ENCODE measurements at places on chromosomes 3 and 15.

- H3K27ac ChIP-seq, result peak overlapping the region; percentile 91
- H3K36me3 ChIP-seq, result peaks cover 37% of the 10 kb centered on the region
- H3K27me3 ChIP-seq, result peaks cover 10% of the 10 kb centered on the region
- peaks cover 82% of the 10 kb centered on the region for H3K4me1 ChIP-seq
Observed at GRCh38 chr15:88897456-88898194, 2.3 kb upstream of the HAPLN3 start.

- peaks cover 74% of the 10 kb centered on the region for H3K36me3 ChIP-seq
- no peak overlapping the region for H3K27ac ChIP-seq
- no peaks in the 10 kb centered on the region for H3K4me1 ChIP-seq
- H3K4me3 ChIP-seq, result no peak overlapping the region
- H3K27me3 ChIP-seq, result no peaks in the 10 kb centered on the region
- DNase-seq, result no peak
Observed at GRCh38 chr3:20121088-20121487, 64.9 kb downstream of the SGO1 start.

- H3K27me3 ChIP-seq, result no peaks in the 10 kb centered on the region
- no peaks in the 10 kb centered on the region for H3K36me3 ChIP-seq
- H3K4me3 ChIP-seq, result no peak overlapping the region
- peak overlapping the region; percentile 57 for H3K27ac ChIP-seq
- no peak for DNase-seq
- no peaks in the 10 kb centered on the region for H3K4me1 ChIP-seq
Observed at GRCh38 chr3:64985072-64985471, 297.3 kb upstream of the ADAMTS9 start.

DNA sequence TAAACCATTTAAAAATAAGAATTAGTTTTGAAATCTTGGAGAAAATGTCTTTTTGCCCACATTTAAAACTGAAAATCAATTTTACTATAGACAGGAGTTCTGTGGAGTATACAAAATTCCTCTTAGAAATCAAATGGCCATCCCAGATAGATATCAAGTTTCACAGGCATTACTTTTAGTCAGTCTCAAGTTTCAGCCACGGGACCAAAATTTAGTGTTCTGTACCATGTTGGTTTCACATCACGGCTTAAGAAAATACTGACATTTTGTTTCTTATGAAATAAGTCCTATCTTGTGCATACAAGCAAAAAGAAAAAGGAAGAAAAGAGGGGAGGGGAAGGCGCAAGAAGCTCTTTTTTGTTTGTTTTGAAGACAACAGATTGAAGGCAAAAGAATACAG, 45.7 kb downstream of the EIF2AK4 start:
- H3K4me3 ChIP-seq, result no peak overlapping the region
- peaks cover 18% of the 10 kb centered on the region for H3K4me1 ChIP-seq
- DNase-seq, result no peak
- H3K27ac ChIP-seq, result no peak overlapping the region
- peaks cover 36% of the 10 kb centered on the region for H3K36me3 ChIP-seq

DNA sequence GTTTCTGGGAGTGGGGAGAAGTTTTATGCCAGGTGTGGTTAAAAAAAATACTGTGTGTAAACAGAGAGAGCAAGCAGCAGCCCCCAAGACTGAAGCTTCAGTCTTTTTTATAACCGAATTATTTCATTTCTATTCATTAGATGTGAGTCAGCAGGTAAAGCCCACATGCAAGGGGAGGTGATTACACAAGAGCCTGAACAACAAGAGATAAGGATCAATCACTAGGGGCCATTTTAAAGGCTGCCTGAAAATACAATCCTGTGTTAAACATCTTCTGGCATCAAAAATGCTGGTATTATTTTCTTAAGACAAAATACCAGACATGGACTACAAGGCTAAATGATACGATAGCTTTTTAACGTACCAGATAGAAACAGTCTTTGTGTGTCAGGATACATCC, 217.3 kb downstream of the SUCLG2 start:
- peaks cover 6% of the 10 kb centered on the region for H3K36me3 ChIP-seq
- H3K27me3 ChIP-seq, result no peaks in the 10 kb centered on the region
- no peaks in the 10 kb centered on the region for H3K4me1 ChIP-seq
- no peak for DNase-seq
- H3K4me3 ChIP-seq, result no peak overlapping the region
